ENCODE measurements at places on chromosomes 13 and 19. TPM values are rescaled to one million over a fixed set of nuclear protein-coding genes. Genes with fewer than 3 reads are reported as not detected.

The TNNT1 gene
- total RNA-seq: 8.3 TPM

The TJP3 gene
- total RNA-seq: 2.0 TPM

The ZNF549 gene
- 6.7 TPM for total RNA-seq

The TUBA3C gene
- not detected for total RNA-seq

The CYP4F3 gene
- total RNA-seq: not detected

The KLHL1 gene
- not detected for total RNA-seq

The ZNF559 gene
- 5.5 TPM for total RNA-seq

The DACH1 gene
- total RNA-seq: 0.67 TPM

The UNC13A gene
- 1.2 TPM for total RNA-seq

The PABPC3 gene
- total RNA-seq: 0.45 TPM

The OLFM2 gene
- total RNA-seq: 97.4 TPM

The ADGRE1 gene
- total RNA-seq: not detected

The URAD gene
- not detected for total RNA-seq

The ZNF439 gene
- total RNA-seq: not detected

The OR7C1 gene
- not detected for total RNA-seq

The KLF1 gene
- not detected for total RNA-seq

The PGLYRP1 gene
- total RNA-seq: not detected

The MISP gene
- total RNA-seq: 0.36 TPM

The ZNF610 gene
- total RNA-seq: 5.7 TPM

The APC2 gene
- 5.5 TPM for total RNA-seq

The TPTE2 gene
- total RNA-seq: not detected

The ZNF135 gene
- 1.7 TPM for total RNA-seq

The PEG3 gene
- total RNA-seq: not detected

The CGB5 gene
- 6.5 TPM for total RNA-seq

The DNM2 gene
- 129 TPM for total RNA-seq

The PNMA8B gene
- total RNA-seq: 1.9 TPM

Measured in astrocyte (in vitro differentiated cells and primary cell).